ENCODE measurements at places on chromosomes 11 and 22.

- no peak for DNase-seq
These were observed 15.0 kb upstream of the FGF3 start for GRCh38 chr11:69834251-69834650.

DNA sequence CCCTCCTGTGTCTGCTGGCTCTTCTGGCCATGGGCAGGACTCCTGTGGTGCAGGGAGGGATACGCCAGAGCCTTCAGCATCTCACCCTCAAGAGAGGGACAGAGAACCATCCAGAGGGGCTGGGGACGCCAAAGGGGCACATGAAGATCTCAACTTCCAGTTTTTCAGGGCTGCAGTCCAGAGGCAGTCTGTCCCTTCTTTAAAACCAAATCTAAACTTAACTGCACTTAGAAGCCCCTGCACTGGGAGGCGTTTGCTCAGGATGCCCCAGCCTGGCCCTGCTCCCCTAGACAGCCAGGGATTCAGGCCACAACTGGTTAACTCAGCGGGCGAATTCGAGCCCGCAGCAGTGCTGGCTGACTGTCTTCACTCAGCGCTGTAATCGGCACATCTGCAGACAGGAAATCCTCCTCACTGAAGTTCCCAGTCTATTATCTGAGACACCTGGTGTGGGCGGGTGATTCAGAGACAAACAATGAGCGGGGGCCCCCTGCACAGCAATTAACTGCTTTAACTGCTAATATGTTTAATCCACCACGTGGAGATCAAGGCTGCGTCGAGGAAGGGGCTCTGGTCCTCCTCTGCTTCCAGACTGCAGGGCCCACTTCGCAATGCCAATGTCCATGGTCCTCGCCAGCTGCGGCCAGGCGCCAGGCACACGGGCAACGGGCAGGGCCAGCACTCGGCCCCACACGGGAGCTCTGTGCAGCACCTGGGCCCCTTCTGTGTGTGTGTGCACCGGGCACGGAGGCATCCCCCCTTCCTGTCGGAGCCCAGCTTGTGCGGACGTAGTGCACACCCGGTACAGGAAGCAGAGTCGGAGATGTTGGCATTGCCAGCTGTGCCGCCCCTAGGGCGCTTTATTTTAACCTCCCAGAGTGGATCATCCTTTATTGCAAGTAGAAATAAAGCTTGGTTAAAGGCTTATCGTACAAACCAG is 36.9 kb upstream of the GNB1L start:
- DNase-seq: no peak

DNA sequence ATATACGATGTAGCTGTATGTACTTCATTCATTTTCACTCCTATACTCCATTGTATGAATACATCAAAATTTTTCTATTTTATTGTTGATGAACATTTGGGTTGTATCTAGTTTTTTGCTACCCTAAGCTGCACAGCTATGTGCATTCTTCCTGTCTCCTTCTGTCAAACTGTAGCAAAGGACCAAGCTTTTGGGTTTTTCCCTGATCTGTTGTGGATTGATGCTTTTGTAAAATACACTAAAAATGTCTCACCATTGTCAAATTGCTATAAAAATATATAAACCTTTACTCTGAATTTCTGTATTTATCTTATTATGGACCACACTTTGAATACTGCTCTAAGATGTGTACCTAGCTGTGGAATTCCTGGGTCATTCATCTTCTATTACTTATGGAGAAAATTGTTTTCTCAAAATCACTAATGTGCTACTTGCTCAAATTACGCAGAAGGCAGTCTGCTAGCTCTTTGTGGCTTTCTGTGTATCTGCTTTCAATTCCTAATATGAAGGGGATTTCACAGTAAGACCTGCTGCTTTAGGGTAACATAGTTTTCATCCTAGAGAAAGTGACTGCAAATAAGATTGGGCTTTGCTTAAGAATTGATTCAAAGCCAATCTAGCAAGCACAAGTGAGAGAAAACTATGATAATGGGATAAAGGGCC is 123.4 kb downstream of the CYP2R1 start:
- DNase-seq: no peak

DNA sequence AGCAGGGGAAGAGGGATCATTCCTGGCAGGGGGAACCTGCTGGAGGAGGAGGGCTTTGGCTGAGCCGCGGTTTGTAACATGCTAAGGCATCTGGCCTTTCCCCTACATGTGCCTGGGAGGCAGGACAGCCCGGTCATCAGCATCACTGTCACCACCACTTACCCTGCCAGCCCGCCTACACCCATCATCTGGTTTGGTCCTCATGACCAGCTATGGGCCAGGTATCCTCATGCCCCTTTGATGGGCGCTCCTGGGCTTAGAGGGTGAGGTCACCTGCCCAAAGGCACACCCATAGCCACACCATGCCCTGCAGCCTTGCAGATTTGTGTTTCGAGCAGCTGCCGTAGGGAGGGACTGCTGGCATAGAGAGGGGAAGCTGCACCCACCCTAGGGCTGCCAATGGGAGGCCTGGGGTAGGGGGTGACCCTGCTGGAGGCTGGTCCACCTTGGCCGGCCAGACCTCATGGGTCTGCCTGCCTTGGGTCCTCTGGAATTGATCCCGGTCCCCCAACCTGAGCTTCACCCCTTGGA is 2.6 kb downstream of the MRGPRF start:
- peak; percentile 36 for DNase-seq

- DNase-seq: no peak
These were observed 9.2 kb downstream of the OR8B4 start for GRCh38 chr11:124415356-124415923.

DNA sequence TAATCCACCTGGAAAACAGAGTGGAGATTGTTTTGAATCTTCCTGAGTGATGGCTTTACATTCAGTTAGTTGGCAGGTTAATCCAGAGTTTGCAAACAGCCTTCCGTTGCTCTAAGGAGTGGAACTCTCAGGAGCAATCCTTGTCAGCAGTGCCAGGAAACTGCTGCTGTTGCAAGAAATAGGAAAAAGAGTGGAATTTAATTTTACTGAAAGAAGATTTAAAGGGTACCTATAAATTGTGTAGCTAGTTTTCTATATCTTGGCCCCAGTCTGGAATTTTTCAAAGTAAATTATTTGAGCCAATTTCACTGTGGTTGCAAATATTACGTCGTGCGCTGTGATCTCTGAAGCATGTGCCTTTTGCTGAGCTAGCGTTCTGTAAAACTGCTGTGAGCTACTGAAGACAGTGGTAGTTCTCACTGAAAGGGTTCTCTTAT is 55.5 kb upstream of the SLC5A12 start:
- no peak for DNase-seq

DNA sequence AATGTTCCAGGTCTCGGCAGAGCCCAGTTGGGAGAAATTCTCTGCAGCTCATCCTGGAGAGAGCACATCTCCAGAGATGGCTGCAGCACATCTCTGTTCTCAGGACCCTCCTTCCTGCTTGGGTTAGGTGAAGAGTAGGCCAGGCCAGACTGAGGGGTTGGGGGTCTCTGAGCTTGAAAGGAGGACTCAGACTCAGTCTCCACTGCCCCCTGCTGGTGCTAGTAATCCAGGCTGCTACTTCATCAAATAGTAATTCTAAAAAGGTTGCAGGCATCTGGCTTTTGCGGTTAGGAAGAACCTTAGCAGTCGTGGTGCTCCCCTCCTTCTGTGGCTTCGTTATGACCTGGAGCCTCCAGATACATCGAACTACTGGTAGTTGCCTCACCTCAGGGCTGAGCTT is 9.7 kb downstream of the TUB start:
- no peak for DNase-seq

- no peak for DNase-seq
These were observed 1.1 kb downstream of the SEPTIN5 start for GRCh38 chr22:19715188-19715930.

DNA sequence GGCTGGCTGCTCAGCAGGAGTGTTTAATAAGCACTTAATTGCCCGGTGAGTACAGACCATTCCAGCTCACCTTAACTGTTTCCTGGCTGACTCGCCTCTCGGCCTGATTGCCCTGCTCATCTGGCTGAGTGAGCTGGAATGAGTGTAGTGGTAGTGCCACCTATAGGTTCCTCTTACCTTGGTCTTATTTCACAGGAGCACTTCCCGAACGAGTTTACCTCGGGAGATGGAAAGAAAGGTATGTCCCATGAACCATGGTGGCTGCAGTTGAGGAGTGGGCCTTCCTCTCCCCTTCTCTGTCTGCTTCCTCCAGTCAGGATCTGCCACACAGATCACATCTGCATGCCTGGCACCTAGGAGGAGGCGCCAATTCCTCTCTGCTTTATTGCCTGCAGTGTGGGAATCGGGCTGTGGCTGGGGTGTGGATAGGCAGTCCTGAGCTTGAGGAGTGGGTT is 26.7 kb downstream of the UPB1 start:
- no peak for DNase-seq

DNA sequence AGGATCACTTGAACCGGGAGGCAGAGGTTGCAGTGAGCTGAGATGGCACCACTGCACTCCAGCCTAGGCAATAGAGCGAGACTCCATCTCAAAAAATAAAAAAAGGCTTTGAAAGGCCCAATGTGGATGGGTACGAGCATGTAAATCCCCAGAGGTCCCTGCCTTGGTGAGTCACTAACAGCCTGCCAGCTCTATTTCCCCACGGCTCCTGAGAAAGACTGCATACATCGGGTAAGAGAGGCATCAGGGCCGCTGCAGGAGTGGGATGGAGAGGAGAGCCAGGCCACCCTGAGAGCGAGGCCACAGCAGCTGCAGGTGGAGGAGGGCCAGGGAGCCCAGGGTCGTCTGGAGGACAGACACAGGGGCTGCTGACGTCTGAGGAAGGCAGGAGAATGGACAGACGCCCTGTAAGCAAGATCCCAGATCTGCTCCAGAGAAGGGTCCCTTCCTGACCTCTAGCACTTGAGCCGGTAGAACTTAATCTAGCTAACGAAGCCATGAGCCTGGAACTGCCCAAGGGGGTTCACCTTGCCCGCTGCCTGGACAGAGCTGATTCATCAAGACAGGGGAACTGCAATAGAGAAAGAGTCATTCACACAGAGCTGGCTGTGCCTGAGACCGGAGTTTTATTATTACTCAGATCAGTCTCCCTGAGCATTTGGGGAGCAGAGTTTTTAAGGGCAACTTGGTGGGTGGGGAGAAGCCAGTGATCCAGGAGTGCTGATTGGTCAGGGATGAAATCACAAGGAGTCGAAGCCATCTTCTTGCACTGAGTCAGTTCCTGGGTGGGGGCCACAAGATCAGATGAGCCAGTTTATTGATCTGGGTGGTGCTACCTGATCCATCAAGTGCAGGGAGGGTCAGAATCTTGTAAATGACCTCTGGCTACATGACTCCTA is 5.1 kb upstream of the KRTAP5-9 start:
- DNase-seq: no peak

- no peak for DNase-seq
These were observed 493.2 kb downstream of the MIAT start for GRCh38 chr22:27150544-27150941.

GRCh38 chr11:65500387-65501185 is 1.7 kb downstream of the MALAT1 start:
- no peak for DNase-seq

- DNase-seq: no peak
These were observed 121.9 kb downstream of the ARHGAP42 start for GRCh38 chr11:100808904-100809491.

DNA sequence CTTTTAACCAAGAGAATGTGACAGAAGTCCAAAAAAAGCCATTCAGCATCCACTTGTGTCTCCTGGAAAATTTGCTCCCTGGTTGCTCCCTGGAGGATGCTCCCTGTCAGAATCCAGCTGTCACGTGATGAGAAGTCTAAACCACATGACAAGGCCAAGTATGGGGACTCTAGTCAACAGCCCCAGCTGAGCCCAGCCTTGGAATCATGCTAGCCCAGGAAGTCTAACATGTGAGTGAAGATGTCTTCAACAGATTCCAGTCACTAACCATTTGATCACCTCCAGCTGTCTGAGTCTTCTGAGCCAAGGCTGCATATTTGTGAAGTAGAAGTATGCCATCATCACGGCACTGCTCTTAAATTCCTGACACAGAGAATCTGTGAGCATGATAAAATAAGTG is 4.2 kb downstream of the OR56B4 start:
- DNase-seq: no peak

DNA sequence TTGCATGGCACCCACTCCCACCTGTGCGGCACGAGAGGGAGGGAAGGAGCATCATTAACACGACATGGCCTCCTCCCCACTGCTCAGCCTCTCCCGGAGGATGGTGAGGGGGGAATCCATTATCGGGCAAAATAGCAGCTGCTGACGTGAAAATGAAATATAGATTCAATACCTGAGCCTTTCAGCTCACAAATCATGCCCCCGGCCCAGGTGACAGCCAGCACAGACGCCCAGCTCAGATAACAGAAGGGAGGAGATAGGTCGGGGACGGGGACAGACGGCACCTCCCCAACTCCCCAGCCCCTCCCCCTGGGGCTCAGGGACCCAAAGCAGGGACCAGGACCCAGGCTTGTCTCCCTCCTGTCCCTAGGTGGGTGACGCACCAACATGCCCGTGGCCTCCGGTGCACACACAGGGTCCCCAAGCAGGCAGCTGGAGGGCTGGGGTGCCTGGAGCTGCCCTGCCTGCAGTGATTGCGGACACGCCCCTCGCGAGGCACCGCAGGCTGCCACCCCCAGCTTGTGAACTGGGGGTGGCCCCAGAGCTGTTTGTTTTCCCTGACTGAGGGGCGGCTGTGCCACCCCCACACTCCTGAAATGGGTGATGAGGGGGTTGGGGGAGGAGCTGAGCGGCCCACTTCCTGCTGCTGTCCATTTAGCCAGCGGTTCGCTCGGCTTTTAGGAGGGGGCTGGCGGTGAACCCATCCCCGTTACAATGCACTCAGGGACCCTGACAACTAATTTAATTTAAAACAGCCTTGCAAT is 31.7 kb downstream of the FLRT1 start:
- DNase-seq: no peak

DNA sequence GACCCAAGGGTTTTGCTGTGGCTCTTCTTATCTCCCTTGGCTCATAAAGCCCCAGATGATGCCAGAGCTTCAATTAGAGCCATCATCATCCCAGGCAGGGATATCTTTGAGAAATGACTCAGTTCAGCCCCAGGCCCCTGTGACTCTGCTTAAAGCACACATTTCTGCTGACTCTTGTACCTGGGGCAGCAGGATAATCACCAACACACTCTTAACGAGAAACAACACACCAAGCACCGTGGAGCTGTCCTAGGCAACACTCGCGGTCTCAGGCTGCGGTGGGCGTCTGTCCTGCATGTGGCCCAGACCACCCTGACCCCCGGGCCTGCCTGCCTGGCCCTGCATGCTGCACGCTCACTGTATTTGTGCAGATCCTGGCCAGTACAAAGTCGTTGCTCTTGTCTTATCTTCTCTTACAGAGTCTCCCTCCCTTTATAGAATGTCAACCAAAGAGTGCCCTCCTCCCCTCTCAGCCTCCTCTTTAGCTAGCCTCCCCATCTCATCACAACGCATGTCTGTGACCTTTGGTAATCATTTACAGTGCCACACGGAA is 114.2 kb upstream of the PARVA start:
- DNase-seq: no peak

DNA sequence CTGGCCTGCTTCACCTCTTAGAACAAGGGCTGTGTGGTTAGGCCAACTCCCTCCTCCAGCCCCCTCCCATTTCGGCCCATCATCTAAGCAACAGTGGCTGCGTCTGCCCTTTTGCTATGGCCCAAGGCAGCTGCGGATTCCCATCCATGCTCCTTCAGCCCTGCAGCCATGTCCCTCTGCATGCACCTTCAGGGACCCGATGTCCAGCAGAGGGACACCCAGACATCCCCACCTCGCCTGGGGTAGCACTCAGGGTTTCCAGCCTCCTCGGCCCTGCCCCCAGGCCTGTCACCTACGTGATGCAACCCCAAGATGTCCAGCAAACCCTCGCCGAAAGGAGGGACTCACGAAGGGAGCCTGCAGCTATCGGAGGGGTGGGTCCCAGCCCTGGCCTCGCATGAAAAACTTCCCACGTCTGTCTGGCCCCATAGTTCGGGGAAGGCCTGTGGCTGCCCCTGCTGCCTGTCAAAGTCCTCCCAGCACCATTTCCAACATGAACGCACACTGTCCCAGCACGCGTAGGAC is 194.4 kb downstream of the CTTN start:
- no peak for DNase-seq
